ENCODE measurements at places on chromosomes 3 and 15. TPM values are rescaled to one million over a fixed set of nuclear protein-coding genes. Genes with fewer than 3 reads are reported as not detected.

GRCh38 chr3:171375666-171376595 is 84.3 kb downstream of the TNIK start:
- no peak for DNase-seq

- no peak for DNase-seq
Observed at GRCh38 chr3:31573036-31573779, 40.5 kb downstream of the STT3B start.

Gene RARB
- 14.4 TPM for total RNA-seq

DNA sequence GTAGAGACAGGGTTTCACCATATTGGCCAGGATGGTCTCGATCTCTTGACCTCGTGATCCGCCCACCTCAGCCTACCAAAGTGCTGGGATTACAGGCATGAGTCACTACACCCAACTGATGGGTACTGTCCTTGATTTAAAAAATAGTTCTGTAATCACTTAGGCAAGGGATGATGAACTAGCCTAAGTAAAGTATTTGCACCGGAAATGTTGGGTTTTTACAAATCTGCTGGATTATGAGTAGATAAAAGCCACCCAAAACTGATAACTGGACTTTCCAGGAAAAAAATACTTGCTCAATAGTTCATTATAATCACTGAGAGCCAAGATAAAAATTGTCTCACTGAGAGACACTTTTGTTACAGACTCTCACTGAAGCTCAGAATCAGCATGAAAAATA is 218.0 kb downstream of the WNT5A start:
- no peak for DNase-seq

DNA sequence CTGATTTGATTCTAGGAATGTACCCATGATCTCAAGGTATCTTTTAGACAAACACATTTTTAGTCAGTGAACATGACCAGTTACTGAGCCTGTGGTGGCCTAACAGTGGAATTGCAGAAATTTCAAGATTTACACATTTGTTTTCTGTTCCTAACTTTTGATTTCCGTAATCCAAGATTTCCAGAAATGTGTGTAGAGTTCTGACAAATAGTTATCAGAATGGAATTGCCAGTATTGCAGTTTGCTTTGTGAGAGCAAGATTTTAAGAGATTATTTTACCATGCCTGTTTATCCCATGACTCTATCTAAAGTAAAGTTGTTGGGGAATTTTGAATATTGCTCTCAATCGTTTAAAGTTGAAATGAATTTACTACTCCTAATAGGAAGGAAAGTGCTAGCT is 11.7 kb upstream of the UTS2B start:
- no peak for DNase-seq

- DNase-seq: peak; percentile 52
Observed at GRCh38 chr15:51883271-51883837, 53.9 kb downstream of the TMOD3 start.

Gene ZNF717
- 21.3 TPM for total RNA-seq

- no peak for DNase-seq
Observed at GRCh38 chr3:52801839-52802238, 7.2 kb downstream of the ITIH3 start.

Gene CYP1A1
- 0.51 TPM for total RNA-seq

Gene TLE3
- total RNA-seq: 34.7 TPM

DNA sequence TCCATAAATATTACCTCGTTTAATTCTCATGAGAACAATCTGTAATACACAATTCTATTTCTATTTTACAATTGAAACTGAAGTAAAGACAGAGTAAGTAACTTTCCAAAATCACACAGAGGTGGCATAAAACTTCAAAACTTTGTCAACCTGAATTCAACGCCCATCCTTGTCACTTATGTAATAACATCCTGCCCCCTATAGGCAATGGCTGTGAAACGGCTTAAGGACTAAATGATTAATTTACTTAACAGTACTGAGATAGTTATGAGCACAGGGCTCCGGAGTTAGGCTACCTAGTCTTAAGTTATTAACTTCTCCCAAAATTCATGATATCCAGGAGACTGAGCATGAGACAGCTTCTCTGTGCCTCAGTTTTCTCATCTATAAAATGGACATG is 293.1 kb upstream of the CHRM5 start:
- peak; percentile 53 for DNase-seq

DNA sequence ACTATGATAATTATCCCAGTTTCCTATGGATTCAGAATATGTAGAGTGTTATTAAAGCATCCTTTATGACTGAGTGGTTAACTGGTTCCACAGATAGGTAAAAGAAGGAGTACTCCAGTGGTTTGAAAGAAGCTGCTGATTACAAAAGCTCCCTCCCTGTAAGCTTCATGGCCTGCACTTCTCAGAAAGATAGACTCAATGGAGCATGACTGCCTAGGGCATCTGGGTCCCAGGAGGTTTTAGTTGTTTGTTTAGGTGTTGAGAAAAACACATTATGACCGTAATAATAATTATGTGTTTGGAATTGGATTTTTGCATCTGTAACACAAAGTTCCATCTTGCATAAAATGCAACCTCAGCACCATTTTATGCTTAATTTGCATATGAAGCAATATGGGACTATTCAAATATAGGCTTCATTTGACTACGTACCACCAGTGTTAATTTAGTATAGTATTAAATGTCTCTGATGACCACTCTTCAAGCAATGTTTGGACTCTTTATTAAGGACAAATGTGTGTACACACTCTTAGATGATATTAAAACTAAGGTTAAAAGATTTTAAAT is 121.1 kb downstream of the ROBO2 start:
- no peak for DNase-seq

DNA sequence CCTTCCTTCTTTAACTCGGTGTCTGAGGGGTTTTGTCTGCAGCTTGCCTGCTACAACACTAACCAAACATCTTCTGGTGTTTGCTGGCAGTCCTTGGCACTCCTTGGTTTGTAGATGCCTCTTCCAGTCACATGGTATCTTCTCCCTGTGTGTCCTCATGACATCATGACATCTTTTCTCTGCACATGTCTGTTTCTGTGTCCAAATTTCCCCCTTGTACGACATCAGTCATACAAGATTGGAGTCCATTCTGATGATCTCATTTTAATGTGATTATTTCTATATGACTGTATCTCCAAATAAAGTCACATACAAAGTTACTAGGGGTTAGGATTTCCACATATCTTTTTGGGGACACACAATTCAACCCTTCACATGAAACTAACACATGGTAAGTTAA is 152.3 kb upstream of the LRRN1 start:
- no peak for DNase-seq

Gene SERPINI1
- total RNA-seq: 7.7 TPM

DNA sequence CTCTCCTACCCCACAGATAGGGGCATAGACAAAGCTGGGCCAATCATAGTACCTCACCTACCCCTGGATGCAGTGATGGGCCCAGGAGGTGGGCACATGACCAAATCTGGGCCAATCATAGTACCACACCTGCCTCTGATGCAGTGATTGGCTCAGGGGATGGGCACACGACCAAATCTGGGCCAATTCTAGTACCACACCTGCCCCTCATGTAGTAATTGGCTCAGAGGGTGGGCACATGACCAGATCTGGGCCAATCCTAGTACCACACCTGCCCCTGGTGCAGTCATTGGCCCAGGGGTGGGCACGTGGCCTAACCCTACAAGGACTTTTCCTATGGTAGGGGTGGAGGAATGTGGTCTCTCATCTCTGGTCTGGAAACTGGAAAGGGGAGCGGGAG is 56.9 kb upstream of the MEF2A start:
- no peak for DNase-seq

Gene IL20RB
- 5.4 TPM for total RNA-seq

GRCh38 chr3:46082849-46083248 is 55.6 kb upstream of the XCR1 start:
- DNase-seq: peak; percentile 49

Gene PODXL2
- 9.2 TPM for total RNA-seq

Gene RTP4
- total RNA-seq: not detected

GRCh38 chr15:55334997-55335396 is 16.0 kb downstream of the PIGB start:
- DNase-seq: no peak

DNA sequence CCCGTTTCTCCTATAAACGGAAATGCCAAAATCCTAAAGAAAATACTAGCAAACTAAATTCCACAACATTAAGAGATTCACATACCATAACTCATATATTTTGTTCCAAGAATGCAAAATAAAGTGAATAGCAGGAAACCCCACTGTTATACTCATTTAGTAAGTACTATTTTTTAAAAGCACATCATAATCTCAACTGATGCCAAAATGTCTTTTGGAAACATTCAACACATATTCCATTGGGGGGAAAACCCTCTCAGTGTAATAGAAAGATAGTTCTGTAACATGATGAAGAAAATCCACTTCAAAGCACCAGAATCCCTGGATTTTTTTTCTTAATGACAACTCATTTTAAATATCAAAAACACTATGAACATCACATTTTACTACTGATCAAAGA is 93.0 kb upstream of the EIF1B start:
- no peak for DNase-seq

DNA sequence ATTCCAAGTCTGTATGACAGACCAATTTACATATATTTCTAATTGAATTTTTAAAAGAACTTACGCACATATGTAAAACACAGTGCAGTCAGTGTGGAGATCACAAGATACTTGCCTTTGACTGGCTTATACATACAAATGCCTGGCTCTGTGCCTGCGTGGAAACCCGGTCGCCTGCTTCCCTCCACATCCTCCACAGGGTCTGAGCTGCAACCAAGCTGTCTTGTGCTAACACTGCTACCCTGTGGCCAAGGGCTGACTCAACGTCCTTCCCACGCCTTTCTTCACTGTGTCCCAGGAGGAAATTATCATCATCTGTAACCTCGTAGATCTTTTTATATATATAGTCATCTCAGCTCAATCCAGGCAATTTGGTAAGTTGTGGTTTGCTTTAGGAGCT is 117.0 kb downstream of the WNT7A start:
- no peak for DNase-seq
